ENCODE measurements at places on chromosomes 7 and 10. TPM values are rescaled to one million over a fixed set of nuclear protein-coding genes. Genes with fewer than 3 reads are reported as not detected.

DNA sequence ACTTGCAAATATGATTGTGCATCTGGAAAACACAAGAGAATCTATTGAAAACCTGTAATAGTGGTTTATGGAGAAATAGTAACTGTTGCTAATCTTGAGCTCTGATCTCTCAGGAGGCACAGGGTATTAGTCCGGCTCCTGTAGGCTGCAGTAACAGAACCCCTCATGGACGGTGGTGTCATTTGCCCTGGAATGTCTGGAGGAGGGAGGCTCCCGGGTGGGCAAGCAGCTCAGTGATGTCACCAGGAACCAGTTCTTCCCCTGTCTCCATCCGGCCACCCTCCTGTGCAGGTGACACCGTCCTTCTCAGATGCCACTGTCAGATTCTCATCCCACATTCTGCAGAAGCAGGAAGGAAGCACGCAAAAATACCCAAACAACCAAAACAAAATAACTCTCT, 29.3 kb downstream of the INPP5A start:
- no peak for DNase-seq

The ADCYAP1R1 gene
- total RNA-seq: 1.1 TPM

The ZNF467 gene
- total RNA-seq: 12.4 TPM

- DNase-seq: no peak
Measured at GRCh38 chr7:136637813-136638212, 230.6 kb upstream of the CHRM2 start.

DNA sequence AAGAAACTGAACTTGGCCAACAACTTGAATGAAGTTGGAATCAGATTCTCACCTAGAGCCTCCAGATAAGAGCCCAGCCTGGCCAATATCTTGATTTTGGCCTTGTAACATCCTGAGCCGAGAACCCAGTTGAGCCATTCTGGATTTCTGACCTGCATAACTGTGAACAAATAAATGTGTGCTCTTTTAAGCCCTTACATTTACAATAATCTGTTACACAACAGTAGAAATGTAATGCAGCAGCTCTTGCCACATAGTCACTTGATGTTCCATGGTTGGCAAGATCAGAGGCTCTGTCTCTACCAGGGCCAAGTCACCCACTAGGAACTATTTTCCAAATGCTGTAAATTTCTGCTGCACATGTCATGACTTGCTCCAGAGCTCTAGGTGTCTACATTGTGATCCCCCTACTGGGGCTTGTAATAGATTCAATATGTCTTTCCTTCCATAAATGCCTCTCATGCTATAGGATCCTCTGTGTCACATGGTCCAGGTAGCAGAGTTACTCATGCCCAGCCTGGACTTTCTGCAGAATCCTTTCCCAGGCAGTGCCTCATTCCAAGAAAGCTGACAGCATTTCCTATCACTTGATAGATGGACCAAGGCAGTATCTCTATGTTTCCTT, 11.4 kb upstream of the RBM20 start:
- no peak for DNase-seq

The TUBAL3 gene
- 1.7 TPM for total RNA-seq

The LGI1 gene
- 0.21 TPM for total RNA-seq

GRCh38 chr7:139562961-139563565, 39.6 kb downstream of the CLEC2L start:
- no peak for DNase-seq

The PRR15 gene
- total RNA-seq: 0.49 TPM

Measured in right cardiac atrium (tissue), 5 donors.